CD4-positive, alpha-beta T cell treated with Interleukin-4 for 1 hour (primary cell): ENCODE measurements at places on chromosomes 7 and 10.

DNA sequence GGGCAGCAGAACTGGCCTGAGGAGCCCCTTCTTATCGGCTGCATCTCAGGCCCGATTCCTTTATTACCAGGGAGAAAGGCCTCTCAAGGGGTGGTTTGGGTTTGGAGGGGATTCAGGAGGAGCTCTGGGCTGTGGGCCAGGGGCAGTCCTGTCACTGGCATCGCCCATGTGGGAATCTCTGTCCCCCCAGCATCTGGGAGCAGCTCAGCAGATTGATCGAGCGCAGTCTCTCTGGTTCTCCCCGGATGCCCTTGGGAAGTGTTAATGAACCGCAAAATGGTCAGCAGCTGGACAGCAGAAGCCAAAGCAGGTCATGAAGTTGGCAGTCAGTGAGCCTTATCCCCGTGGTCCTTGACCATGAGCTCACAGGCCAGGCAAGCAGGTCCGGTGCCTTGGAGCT, 104.4 kb upstream of the ANLN start:
- no peak for DNase-seq

DNA sequence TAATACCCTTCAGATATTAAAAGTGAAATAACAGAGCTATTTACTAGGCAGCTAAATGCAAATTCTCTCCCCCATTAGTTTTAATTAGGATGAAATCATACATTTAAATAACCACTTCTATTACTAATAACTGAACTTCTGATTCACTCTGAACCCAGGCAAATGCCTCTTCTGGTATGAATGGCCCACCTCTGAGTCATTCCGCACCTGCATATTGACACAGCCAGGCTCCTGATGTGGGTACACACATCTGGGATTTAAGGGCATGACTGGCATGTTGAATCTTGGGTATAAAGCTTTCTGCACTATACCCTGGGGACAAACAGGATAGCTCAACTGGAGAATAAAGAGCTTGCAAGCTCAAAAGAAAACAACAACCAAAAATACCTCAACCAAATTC, 140.9 kb downstream of the AUTS2 start:
- no peak for DNase-seq

- DNase-seq, result no peak
Measured at GRCh38 chr10:3737864-3738263, 47.1 kb downstream of the KLF6 start.

- no peak for DNase-seq
Measured at GRCh38 chr7:40572810-40573465, 438.1 kb downstream of the SUGCT start.

- peak; percentile 71 for DNase-seq
Measured at GRCh38 chr7:130063036-130063435, 7.3 kb upstream of the KLHDC10 start.

DNA sequence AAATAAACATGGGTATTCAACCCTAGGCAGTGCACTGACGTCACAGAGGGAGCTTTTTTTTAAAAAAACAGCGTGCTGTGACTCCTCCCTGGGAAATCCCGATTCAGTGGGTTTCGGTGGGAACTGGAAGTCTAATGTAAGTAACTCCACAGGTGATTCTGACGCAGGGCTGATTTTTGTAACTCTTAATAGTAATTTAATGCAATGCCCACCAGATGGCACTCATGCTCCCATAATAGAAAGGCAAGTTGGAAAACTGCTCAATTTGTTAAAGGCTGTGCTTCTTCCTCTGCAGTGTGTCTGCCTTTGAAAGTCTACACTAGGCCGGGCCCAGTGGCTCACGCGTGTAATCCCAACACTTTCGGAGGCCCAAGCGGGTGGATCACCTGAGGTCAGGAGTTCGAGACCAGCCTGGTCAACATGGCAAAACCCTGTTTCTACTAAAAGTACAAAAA, 10.9 kb upstream of the RSU1 start:
- peak; percentile 80 for DNase-seq

DNA sequence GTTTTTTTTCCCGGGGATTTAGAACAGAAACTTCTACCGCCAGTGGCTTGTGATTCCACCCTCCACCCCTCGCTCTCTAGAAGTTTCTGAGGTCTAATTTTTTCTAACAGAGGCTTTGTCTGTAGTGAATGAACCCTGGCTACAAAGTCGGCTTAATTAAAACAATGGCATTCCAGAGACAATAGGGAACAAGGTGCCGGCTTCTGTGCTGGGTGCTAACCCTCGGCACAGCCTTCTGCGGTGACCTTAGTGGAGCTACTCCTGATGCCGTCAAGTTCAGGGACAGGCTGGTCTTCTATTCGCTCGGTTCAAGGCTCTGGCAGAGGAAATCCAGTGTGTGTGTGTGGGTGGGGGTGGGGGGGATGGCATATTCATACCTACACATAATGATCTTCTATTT, 32.1 kb upstream of the ENO4 start:
- DNase-seq, result no peak

GRCh38 chr7:46029111-46029704, 108.1 kb upstream of the IGFBP3 start:
- DNase-seq, result no peak

- peak; percentile 43 for DNase-seq
Measured at GRCh38 chr7:73451780-73452398, 18.3 kb downstream of the FZD9 start.

DNA sequence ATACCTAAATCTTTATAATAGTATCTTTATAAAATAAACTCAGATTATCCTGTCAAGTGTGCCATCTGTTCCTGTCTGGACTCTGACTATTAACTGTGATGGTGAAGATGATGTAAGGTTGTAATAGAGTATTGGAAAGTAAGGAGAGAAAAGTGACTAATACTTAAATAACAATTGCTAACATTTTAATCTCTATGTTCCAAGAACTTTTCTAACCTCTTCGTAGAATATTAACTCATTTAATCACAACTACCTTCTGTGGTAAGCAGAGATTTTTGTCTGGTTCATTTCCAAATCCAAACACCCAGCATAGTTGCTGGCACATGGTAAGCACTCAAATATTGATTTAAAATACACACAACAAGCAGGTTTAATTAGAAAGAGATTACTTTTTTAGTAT, 2.5 kb downstream of the TNPO3 start:
- DNase-seq, result no peak

DNA sequence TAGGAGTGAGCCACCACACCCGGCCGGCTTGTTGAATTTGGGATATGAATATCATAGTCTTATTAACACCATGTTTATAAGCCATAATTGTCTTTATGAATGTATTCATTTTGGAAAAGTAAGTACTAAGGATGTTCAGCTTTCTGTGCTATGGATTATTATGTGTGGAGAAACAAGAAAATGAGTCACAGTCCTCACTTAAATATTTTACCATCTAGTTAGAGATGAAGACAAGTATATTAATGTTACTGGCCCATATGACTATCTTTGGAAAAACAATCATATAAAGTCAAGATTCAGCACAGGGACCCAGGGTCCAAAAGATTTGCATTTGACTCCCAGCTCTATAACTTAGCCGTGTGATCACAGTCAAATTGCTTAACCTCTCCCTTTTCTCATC, 9.8 kb upstream of the TOMM7 start:
- no peak for DNase-seq

DNA sequence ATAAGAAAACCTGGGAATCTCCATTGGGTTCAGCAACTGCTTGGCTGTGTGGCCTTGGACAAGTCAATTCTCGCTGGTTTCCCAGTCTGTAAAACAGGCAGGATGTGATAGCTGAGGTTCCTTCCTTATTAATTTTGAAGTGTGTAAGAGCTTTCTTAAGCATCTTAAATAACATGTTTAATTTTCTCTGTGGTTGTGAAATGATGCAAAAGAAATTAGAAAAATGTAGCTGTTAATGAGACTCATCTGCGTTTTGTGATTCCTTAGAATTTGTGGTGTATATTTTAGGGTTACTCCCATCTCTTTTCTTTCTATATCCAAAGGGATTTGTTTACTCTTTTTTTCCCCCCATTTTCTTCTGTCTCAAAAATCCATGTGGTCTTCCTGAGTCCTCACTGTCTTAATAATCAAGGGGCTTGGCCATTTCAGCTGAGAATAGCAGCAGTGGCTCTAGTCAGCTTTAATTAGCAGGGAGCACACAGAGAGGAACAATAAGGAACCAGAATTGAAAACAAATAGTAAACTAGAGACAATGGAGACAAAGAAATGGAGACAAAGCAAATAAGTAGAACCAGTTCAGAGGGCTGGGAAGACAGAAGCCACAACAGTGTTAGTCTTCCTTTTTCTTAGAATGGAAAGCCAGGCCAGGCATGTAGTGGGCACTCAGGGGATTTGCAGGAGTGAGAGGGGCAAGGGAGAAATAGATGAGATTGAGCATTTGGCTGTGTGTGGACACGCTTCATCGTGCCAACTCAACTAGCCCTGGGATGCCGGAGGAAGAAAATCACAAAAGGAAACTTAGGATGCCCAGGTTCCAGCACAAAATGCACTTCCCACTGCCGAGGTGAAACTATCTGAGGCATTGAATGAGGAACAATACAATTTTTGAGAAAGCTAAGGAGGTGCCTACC, 93.9 kb downstream of the CHN2 start:
- DNase-seq, result no peak
